DMS53 (cell line): ENCODE measurements at places on chromosomes 13 and 19.

- no peak for DNase-seq
Observed at GRCh38 chr19:38004186-38004520, 97.1 kb downstream of the SIPA1L3 start.

- DNase-seq = no peak
Observed at GRCh38 chr19:32814624-32815023, 54.9 kb downstream of the SLC7A9 start.

GRCh38 chr19:13599681-13600080 is 93.4 kb upstream of the CACNA1A start:
- no peak for DNase-seq

GRCh38 chr13:80215368-80215767 is 125.6 kb downstream of the SPRY2 start:
- DNase-seq = no peak

DNA sequence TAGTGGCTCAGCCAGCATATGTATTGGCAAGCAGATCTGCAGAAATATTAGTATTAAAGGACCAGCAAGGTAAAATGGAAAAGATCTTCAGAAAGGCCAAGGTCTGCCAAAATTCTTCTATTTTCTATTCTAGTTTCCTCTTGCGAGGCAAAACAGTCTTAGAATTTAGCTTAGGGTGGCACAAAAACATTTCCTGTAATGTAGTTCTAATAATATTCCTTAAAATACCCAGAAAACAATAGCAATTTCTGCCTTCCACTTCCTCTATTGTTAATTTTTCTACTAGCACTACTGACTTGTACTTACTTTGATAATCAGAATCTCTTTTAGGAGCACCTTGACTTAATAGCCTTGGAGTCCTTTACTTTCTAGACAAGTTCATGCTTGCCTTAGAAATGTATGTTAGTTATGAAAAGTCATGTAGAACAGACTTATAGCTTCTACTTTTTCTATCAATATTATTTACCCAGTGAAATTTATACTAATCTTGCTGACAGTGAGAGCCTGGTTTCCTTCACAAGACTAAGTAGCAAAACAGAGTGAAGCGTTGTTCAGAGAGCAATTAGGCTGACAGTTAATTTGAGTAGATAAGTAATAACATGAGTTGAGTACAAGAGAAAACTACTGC is 23.9 kb upstream of the LPAR6 start:
- DNase-seq = no peak

DNA sequence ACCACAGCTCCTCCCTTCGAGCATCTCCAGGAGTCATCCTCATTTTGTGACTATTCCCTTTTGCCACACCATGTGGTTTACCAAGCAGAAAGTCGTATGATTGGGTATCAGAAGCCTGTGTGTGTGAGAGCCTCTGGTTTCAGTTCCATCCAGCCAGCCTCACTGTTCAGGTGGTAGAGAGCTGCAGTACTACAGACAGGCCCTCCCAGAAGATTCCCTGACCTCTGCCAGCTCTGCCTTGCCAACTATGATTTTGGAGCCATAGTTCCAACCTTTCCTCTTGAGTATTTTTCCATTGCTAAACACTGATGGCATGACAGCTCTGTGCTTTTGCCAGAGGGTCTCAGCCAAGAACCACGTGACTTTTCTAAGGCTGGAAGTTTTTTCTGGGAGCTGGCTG is 82.5 kb downstream of the DHRS12 start:
- no peak for DNase-seq

GRCh38 chr13:44833626-44834025 is 155.6 kb downstream of the NUFIP1 start:
- DNase-seq = no peak

- DNase-seq = no peak
Observed at GRCh38 chr13:110322126-110322827, 15.2 kb downstream of the COL4A2 start.

DNA sequence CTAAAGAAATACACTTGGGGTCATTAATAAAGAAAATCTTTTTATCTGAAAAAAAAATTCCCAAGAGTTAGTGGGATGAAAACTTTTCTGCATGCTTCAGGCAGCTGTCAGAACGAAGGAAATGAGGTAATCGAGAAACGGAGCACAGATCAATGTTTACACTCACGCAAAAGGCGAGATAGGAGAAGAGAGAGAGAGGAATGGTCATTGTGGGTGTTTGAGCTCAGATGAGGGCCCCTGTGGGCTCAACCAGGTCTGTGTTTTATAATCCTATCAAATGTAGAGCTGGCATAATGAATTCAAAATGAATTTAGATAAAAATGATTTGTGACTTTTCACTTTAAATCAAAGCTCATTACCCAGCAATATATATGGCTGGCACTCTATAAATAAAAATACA is 6.3 kb upstream of the RXFP2 start:
- no peak for DNase-seq

DNA sequence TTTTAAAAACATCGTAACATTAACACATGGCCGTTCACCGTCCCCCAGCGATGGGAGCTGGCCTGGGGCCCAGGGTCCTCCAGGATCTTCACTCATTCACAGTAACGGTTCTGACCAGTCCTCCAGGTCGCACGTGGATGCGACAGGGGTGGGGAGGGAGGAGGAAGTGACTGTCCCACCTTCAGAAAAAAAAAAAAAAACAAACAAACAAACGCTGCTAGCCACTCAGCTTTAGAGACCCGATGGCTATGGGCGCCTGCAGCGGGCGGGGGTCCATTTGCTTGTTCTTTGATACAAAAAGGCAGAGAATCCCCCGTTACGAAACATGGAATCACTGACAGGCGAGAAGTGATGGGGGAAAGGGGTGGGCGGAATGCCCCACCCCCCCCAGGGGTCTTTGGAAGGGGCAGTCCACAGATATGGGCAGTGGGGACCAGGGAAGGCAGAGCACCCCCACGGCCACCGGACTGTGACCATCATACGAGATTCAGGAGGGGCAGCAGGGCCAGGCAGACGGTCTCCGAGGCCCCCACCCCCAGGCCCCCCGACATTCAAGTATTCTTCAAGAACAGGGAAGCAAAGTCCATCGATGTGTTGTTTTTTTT is 13.3 kb downstream of the MKNK2 start:
- no peak for DNase-seq

DNA sequence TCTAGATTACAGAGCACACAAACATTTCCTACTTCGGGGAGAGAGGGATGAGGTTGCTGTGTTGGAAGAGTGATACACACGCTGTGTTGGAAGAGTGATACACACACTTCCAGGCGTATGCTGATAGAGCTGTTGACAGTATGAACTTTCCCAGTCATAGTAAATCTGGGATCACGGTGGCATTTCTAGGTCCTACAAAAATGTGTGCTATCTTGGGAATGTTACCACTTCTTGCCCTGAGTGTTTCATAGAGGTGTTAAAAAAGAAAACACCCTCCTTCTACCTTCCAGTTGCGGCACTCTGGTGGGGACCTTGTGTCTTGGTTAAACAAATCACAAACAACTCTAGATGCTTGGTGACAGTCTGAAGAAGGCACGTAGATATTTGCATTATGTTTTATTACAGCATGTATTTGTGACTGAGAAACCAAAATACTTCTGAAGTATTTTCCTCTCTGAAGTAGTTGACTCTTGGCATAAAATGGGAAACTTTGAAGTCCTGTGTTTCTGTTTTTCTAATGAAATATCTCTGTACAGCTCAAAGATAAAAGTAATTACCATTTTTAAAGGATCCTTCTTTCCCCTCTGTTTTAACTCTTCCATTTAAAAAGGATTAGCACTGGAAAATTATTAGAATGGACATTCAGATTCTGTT is 52.5 kb downstream of the ARHGAP35 start:
- no peak for DNase-seq

GRCh38 chr19:35354898-35355297 is 3.4 kb upstream of the FFAR3 start:
- DNase-seq = no peak

- DNase-seq = no peak
Observed at GRCh38 chr19:3058009-3058820, 4.1 kb downstream of the TLE5 start.

GRCh38 chr19:10020851-10021250 is 7.6 kb downstream of the RDH8 start:
- no peak for DNase-seq

GRCh38 chr19:3760871-3761361 is 576 bp downstream of the APBA3 start:
- DNase-seq = peak; percentile 27

GRCh38 chr19:14542711-14543328 is 13.4 kb downstream of the TECR start:
- no peak for DNase-seq

DNA sequence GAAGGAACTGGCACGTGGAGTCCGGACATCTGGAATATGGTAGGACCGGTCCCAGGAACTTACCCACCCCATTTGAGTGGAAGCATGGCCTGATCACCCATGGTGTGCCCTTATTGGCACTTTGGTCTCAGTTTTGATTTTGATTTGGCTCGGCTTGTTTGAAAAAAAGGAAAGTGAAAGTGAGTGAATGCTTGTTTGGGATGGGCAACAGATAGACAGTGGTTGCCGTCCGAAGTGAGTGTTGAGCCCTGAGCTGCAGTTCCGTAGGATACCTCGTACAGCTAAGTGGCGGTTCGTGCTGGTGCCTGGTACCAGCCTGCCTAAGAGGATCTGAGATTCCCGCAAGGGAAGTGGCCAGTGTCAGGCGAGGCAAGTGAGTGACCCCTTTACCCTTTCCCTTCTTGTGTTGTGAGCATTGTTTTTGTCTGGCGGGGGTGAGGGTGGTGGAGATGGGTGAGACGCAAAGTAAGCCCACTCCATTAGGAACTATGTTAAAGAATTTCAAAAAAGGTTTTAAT is 605.8 kb downstream of the UQCRFS1 start:
- no peak for DNase-seq
